ENCODE measurements at places on chromosomes 2 and 18.

DNA sequence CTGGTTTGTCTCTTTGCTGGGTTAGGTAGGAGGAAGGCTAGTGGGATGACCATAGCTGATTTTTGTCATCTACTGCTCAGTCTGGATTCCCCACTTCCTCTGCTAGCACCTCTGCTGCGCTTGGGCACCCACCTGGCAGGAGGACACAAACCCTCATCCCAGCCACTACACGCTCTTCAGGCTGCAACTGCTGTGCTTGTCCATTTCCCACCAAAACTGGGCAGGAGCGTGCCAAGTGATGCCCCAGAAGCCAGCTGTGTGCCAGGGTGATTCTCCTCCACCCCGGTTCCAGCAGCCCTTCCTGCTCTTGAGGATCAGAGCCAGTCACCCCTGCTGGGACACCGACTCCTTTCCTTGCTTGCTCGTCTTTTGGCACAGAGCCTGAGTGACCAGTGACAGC lies 15.7 kb upstream of the PER2 start:
- peaks cover 44% of the 10 kb centered on the region for H3K4me1 ChIP-seq
- no peak overlapping the region for H3K4me3 ChIP-seq
- no peaks in the 10 kb centered on the region for H3K36me3 ChIP-seq
- DNase-seq = no peak
- peaks cover 1% of the 10 kb centered on the region for H3K27me3 ChIP-seq
- no peak overlapping the region for H3K27ac ChIP-seq

- H3K27me3 ChIP-seq = no peaks in the 10 kb centered on the region
- H3K27ac ChIP-seq = no peak overlapping the region
- DNase-seq = no peak
- no peak overlapping the region for H3K4me3 ChIP-seq
Observed at GRCh38 chr18:55370936-55371335, 217.1 kb downstream of the TCF4 start.

- no peaks in the 10 kb centered on the region for H3K27me3 ChIP-seq
- peak; percentile 8 for DNase-seq
- H3K36me3 ChIP-seq = no peaks in the 10 kb centered on the region
- H3K27ac ChIP-seq = peak overlapping the region; percentile 61
- no peak overlapping the region for H3K4me3 ChIP-seq
- peaks cover 48% of the 10 kb centered on the region for H3K4me1 ChIP-seq
Observed at GRCh38 chr18:69658103-69658502, 257.4 kb downstream of the DOK6 start.

GRCh38 chr2:239693330-239693729 lies 292.5 kb upstream of the HDAC4 start:
- no peak for DNase-seq
- peaks cover 5% of the 10 kb centered on the region for H3K27me3 ChIP-seq
- no peaks in the 10 kb centered on the region for H3K4me1 ChIP-seq
- H3K4me3 ChIP-seq = no peak overlapping the region
- no peaks in the 10 kb centered on the region for H3K36me3 ChIP-seq

All from HepG2 (cell line).